ENCODE measurements at places on chromosomes 16 and 17.

DNA sequence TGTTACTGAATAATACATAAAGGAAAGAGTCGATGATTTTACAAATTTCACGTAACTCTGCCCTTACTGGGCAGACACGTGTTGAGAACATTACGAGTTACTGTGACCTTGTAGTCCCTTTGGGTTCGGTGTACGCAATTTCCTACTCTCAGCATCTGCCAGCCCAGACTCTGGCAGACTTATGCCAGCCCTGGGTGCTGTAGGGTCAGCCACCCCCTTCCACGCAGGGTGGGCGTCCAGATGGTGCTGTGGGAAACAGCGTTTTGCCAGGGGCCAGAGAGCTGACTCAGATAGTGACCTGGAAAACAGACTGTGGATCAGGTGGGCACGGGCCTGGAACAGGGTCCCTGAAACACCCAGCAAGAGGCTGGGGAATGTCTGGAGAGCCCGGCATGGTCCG is 148.9 kb downstream of the RPTOR start:
- DNase-seq: no peak

GRCh38 chr17:17495536-17496188 is 533 bp downstream of the RASD1 start:
- DNase-seq: peak; percentile 39

DNA sequence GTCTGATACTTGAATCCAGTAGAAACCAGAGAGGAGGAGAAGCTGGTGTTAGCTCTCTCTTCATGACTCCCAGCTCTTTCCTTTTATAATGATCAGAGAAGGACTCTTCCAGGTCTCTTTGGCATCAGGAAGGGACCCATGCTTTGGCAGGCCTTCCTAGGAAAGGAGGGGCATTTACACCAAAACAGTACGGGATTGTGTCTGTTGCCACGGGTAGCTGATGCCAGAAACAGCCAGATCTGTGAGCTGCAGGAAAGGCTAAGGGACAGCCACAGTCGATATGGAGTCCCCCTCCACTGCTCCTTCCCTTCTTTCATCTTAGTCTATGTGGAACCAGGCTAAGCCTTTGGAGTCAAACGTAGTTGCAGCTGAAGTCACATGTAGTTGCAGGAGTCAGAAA is 9.3 kb downstream of the CEP295NL start:
- DNase-seq: no peak

DNA sequence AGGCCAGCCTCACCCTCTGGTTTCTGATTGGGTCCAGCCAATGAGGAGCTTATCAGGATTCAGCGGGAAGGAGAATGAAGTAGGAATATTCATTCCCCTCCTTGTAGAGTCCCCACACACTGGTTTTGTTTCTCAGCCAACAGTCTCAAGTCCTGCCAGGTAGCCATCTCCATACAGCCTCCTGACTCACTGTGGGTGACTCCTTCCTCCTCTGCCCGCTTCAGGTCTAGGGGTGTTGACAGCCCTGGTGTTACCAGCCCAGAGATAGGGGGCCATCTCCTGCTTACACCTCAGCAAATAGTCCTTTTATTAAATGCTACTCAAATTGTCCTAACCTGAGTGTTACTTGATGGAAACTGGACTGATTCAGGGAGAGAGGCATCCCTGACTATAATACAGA is 4.0 kb upstream of the MFAP4 start:
- DNase-seq: no peak

DNA sequence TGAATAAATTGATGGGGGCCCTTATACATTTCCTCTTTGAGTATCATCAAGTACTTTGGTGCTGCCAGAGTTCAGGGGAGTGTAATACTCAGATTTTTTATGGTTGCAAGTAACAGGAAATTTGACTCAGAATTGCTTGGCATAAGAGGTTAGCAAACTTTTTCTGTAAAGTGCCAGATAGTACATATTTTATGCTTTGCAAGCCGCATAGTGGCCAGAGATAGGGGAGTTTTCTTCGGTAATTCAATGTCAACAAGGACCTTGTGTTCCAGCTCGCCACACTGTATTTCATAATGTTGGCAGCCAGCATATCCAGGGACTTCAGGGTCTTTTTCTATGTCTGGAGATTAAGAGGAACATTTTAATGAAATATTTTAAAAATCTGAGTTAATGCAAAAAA is 51.0 kb upstream of the MARCHF10 start:
- no peak for DNase-seq

DNA sequence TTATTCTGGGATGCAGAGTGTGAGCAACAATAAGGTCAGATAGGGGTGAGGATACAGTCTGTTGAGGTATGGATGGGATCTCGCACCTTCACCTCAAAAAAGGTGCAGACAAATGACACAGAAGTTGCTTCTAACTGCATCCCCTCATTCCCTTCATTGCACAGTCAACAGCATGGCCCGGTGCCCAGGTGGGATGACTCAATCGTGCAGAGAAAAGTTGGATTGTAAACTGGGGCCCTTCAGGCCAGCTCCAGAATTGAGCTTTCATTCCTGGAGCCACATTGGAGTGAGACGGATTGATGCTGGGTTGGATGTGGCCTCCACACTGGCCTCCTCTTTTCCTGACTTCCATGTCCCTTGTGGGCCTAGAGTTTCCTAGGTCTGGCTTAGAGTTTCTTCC is 977.4 kb downstream of the KCNJ18 start:
- DNase-seq: no peak

GRCh38 chr16:49608098-49608497 is 234.5 kb downstream of the C16orf78 start:
- DNase-seq: no peak

GRCh38 chr16:12021578-12022253 is 45.2 kb downstream of the SNX29 start:
- no peak for DNase-seq

DNA sequence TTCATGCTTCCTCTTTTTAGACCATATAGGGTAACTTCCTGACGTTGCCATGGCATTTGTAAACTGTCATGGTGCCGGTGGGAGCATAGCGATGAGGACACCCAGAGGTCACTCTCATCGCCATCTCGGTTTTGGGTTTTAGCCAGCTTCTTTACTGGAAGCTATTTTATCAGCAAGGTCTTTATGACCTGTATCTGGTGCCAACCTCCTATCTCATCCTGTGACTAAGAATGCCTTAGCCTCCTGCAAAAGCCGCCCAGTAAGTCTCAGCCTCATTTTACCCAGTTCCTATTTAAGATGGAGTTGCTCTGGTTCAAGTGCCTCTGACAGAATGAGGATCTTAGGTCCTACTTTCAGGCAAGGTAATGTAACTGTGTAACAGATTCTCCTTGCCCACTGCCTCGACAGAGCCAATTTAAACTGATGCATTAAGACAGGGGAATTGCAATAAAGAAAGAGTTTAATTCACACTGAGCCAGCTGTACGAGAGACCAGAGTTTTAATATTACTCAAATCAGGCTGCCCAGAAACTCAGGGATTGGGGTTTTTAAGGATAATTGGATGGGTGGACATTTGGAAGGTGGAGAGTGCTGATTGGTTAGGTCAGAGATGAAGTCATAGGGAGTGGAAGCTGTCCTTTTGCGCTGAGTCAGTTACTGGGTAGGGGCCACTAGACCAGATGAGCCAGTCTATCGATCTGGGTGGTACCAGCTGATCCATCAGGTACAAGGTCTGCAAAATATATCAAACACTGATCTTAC is 59.9 kb upstream of the ATF7IP2 start:
- DNase-seq: no peak

- DNase-seq: no peak
These were observed 6.6 kb downstream of the CD300C start for GRCh38 chr17:74539281-74539820.

Data from CD8-positive, alpha-beta T cell (primary cell).